ENCODE measurements at places on chromosomes 1 and 21. TPM values are rescaled to one million over a fixed set of nuclear protein-coding genes. Genes with fewer than 3 reads are reported as not detected.

- no peak for DNase-seq
Observed at GRCh38 chr21:31583498-31583897, 76.0 kb upstream of the SOD1 start.

Gene ZFP69B
- 4.0 TPM for total RNA-seq

DNA sequence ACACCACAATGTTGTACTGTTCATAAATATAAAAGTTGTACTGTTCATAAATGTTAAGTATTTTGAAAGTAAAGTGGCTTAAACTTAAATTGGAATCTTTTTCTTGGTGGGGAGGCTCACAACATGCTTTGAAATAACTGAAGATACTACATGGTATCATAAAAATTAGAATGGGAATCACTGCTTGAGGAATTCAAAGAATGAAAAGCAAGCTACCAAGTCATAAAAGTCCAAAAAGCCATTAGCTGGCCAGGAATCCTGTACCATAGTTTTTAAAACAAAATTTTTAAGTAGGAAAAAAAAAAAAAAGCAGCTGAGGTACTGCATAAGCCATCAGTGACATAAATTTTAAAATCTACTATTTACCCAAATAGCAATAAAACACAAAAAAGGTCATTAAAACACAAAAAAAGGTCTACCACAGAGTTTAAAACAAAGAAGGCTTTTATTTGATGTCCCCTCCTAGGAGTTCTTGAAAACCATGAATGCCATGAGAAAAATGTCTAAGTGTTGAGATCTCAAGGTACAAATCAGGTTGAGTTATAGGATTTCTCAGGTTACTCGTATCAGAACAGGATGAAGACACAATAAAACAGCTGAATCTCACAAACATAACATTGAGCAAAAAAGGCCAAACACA is 8.6 kb downstream of the ZZZ3 start:
- no peak for DNase-seq

GRCh38 chr1:241640867-241641622 is 876 bp upstream of the CHML start:
- DNase-seq, result peak; percentile 11

GRCh38 chr1:235151033-235151432 is 10.0 kb downstream of the RBM34 start:
- DNase-seq, result no peak

DNA sequence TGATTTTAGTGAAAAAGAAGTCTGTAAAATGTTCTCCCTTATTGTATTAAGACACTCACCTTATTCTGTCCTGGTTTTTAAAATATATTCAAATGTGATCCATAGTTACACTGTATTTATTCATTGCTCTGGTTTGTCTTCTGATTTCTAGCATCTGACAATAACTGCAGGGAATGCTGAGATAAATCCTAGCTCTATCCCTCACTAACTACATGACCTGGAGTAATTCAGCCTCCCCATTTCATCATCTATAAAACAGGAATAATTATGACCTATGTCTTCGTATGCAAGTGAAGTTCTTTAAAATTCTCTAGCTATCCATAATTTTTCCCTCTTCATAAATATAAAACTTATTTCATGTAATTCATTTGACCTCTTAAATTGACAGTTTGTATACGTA is 104.0 kb upstream of the ESRRG start:
- DNase-seq, result no peak
